ENCODE measurements at places on chromosomes 2 and 18. TPM values are rescaled to one million over a fixed set of nuclear protein-coding genes. Genes with fewer than 3 reads are reported as not detected.

DNA sequence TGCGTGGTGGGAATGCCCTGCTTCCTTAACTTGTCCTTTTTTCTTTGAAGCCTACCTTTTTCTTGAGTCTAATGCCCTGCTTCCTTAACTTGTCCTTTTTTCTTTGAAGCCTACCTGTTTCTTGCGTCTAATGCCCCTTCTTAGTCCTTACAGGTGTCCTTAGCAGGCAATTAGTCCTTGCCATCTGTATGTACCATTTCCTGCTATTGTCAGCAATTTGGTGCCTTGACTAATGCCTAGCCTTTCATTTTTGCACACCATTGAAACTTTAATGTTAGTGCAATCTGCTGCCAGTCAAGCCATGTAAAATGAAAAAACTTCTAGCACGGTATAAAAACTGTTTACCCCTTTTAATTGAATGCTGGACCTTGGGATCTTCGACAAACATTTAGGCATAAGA, 4.3 kb downstream of the KDM3A start:
- no peak for DNase-seq

DNA sequence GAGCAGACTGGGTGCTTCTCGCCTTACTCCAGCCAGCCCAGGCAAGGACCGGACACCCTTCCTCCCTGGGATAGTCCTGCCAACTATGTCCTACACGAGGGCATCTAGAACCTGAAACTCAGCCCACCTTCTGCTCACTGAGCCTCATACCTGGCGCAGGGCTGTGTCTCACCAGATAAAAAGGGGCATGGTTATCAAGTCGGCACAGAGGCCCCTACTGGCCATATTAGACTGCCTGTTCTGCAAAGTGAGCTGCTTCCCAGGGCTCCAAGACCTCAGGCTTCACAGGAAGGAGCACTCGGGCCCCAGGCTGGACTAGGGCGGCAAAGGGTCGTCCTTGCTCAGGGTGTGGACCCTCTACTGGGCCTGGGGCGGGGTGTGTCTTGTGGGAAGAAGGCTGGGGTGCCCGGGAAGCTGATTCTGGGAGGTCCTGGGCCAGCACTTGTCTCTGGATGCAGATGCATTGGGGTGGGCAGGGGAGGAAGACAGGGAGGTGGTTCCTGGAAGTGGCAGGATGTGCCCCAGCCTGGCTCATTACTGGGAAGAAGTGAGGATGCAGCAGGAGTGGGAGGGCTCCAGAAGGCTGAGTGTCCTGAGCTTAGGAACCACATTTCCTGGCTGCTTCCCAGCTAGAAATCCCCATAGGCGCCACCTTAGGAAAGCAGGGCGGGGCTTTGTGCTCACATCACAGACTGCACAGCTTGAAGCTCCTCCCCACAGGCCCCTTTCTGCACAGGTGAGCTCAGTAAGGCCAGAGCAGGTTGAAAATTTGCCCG, 19.6 kb downstream of the EHD3 start:
- peak; percentile 67 for DNase-seq

FTCDNL1 gene
- 4.2 TPM for total RNA-seq

SLC4A5 gene
- not detected for total RNA-seq

DNA sequence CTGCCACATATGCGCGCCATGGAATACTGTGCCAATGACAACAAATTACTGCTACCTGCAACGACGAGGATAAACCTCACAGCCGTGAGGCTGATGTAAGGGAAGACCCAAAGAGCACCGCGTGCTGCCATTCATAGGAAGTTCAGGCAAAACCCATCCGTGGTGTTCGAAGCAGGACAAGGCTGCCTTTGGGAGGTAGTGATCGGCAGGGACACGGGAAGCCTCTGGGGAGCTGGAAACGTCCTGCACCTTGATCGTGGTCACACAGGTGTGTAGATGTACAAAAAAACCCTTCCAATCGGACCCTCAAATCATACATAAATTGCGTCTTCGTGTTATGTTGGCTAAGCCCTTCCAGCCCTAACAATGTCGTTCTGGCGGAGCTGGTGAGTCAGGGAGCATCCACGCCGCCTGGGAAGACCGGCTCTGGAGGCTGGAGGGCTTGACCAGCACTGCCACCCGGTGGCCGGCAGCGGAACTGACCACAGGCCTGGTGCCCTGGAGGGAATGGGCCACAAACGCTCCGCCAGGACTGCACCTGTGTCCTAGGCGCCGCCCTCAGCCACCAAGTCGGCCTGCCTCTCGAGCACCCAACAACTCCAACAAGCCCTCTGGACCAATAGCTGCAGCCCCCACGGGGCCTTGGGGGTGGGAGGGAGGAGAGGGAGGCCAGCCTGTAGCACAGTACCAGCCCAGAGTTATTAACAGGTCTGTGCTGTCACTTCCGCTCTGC, 4.1 kb upstream of the NEURL3 start:
- peak; percentile 81 for DNase-seq

- DNase-seq = no peak
These were observed 7.6 kb downstream of the ITM2C start for GRCh38 chr2:230872151-230872967.

DNA sequence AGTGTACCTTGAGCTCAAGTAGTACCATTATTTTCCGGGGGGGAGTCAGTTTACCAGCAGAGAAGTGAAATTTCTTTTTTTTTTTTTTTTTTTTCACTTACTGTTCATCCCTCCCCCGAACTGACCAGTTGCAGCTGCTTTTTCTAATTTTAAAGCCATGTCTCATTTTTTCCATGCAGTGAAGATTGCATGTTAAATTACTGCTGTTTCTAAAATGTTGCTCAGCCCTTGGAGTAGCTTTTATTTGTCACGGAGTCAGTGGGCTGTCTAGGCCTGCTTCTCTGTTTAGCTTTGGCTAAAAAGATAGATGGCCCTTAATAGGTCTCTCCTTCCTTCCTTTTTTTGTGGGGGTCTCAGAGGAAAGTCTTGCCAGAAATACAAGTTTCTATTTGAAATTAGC, 70.2 kb downstream of the NGEF start:
- no peak for DNase-seq

DNA sequence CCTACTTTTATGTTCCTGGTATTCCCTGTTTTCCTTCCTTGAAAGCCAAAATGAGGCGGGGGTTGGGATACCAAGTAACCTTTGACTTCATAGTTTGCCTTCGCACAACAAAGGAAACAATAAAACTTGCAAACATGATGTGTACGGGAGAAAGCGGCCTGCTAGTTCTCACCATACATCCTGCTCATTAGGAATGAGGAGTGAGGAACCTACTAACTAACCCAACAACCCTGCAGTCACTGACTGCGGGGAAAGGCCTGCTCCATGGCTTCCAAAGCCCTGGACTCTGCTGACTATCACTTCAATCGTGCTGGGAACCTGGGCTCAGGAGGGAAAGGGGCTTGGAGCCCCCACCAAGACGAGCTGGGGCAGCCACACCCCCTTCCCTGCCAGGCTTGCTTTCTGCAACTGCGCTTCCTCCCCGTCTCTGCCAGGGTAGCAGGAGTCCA, 24.2 kb downstream of the RPL31 start:
- no peak for DNase-seq

NAPG gene
- total RNA-seq = 65.8 TPM

GRCh38 chr2:111100765-111101162, 19.9 kb upstream of the BCL2L11 start:
- peak; percentile 14 for DNase-seq

RRM2 gene
- total RNA-seq = 130 TPM

DNA sequence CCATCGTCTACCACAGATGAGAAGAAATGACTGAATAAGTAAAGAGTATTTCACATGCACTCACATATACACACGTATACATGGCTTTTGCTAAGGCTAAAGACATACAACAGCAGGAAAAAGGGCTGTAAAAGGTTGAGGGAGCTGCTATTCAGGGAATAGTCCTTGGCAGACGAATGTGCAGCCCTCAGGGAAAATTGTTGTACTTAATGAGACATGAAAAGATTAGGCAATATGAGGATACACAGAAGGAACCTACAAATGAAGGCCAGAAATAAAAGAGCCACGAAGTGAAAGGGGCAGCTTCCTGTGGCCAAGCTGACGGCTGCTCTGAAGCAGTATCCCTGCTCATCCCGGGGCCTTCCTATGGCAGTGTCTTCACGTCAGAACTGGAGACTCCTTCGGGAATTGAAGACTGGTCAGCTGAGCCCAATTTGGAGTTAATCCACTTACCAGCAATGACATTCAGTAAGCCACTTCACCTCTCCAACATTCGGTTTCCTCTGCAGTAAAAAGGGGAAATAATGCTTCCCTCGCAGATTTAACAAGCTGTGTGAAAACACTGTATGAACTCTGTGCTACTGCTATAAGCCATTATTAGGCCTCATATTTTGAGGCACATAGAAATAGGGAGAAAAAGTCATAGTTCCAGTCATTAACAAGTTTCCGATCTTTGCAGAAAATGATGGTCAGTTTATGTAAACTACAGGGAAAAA, 221.8 kb downstream of the STK39 start:
- DNase-seq = no peak

INHBB gene
- 0.16 TPM for total RNA-seq

ELAC1 gene
- total RNA-seq = 11.6 TPM

DNA sequence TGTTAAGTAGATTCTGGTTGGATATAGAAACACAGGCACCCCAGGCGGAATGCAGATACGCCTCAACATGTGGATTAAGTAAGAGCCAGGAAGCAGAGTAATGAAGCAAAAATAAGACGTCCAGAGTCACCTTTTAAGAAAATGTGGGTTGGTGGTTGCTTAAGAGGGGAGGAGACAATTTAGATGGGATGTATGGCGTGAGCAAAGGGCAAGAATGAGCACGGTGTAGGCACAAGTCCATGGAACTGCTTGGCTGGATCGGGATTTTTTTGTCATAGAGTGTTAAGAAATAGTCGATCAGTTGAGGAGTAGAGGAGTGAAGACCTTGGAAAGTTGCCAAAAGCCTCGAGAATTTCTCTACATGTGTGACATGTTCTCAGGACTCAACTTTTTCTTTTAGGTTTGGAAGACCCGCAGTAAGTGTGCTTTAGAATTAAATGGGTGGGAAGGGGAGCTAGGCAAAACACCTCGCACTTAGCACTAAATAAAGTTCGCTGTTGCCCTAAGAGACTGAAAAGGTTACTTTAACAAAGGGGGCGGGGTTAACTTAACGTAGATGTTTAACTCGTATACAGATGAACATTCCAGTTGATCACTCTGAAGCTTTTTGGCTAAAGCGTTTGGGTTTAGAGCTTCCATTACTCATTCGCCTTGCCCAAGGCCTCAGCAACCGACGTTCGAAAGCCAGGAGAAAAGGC, 716 bp upstream of the SLC39A10 start:
- no peak for DNase-seq

SGO2 gene
- total RNA-seq = 24.2 TPM
